ENCODE measurements at places on chromosomes 11 and 22. TPM values are rescaled to one million over a fixed set of nuclear protein-coding genes. Genes with fewer than 3 reads are reported as not detected.

Gene KRTAP5-9
- polyA plus RNA-seq = not detected

Gene SHANK3
- polyA plus RNA-seq = 3.3 TPM

Gene DEPDC7
- polyA plus RNA-seq = 2.8 TPM

Gene HEPN1
- not detected for polyA plus RNA-seq

Gene SLC37A2
- polyA plus RNA-seq = 0.22 TPM

Gene KRTAP5-10
- polyA plus RNA-seq = 0.34 TPM

Gene MPZL3
- polyA plus RNA-seq = not detected

Gene PRG2
- not detected for polyA plus RNA-seq

Gene UQCC3
- 32.3 TPM for polyA plus RNA-seq

Gene DENND5A
- polyA plus RNA-seq = 99.5 TPM

Gene RAPSN
- polyA plus RNA-seq = not detected

Gene KRTAP5-7
- polyA plus RNA-seq = not detected

Gene CCDC81
- polyA plus RNA-seq = 2.6 TPM

Gene MUC5AC
- not detected for polyA plus RNA-seq

Gene MRGPRX4
- not detected for polyA plus RNA-seq

Measured in cardiac muscle cell (in vitro differentiated cells and primary cell).